ENCODE measurements at places on chromosomes 13 and 19.

DNA sequence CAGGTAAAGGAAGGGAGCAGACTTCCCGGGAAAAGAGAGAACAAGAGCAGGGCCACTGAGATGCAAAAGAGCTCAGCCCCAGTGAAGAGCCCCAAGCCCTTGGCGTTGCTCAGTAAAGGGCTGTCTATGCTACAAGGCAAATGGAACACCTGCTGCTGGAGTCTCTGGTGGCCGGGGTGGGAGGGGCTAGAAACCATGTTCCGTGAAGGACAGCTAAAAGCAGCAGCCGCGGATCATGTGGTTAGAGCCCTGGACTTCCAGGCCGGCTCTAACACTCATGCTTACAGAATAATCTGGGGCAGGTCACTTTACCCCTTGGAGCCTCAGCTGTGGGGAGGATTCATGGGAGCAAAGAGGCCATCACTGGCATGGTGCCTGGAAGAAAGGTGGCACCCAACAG is 17.8 kb downstream of the POU2F2 start:
- DNase-seq: no peak

DNA sequence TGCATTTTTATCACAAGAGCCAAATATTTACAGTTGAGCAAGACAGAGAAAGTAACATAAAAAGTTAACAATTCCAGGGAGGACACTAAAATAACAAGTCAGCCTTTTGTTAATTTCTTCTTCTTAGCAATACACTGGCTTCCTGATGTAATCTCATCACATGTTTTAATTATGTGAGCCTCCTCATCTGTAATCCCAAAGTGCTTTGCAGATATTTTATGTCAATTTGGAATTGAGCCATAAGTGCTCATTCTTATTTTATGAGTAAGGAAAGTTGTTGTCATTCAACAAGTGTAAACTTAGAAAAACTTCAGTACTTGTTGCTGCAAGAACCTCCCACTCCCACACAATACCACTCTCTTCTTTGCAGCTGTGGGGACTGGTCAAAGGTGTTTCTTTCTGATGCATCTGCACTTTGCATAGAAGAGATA is 223.6 kb downstream of the GPC6 start:
- no peak for DNase-seq

GRCh38 chr13:112892426-112893206 is 76.4 kb upstream of the MCF2L start:
- no peak for DNase-seq

- DNase-seq: no peak
Observed at GRCh38 chr13:113657851-113658741, at the start of gene ATP4B. Gene ATP4B, minus strand, starts transcription at chr13:113658198. Its CDS starts 54 bp downstream, at chr13:113658144.

DNA sequence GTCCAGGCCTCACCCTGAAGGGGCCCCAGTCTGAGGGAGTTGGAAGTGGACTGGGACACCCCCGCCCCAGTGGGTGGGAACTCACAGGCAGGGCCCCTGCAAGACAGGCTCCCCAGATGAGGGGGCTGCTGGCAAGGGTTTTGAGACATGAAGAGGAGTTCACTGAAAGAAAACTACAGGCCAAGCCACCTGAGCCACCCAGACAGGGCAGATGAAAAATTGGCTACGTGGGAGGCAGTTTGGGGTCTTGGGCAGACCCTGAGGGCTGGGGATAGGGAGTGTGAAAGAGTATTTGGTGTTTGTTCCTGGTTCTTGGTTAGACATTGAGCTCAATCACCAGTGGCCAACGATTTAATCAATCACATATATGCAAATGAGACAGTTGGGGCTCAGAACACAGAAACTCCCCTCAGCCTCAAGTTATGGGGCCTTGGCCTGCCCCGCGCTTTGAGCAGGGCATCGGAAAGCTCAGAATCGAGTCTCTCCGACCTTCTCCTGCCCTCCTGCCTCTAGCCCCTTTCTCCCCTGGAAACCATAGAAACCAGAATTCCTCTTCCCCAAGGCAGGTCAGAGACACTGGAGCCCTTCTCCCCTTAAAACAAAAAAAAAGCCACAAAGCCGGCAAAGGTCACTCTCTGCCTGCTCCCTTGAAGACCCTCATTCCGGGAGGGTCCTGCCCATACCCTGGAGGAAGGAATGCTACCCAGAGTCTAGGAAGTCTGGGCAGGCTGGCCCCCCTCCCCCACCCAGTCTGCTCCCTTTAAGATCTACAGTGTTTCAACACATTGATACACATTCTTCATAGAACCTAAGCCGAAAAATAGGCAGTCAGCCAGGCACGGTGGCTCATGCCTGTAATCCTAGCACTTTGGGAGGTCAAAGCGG is 1.3 kb upstream of the ISYNA1 start:
- peak; percentile 15 for DNase-seq

DNA sequence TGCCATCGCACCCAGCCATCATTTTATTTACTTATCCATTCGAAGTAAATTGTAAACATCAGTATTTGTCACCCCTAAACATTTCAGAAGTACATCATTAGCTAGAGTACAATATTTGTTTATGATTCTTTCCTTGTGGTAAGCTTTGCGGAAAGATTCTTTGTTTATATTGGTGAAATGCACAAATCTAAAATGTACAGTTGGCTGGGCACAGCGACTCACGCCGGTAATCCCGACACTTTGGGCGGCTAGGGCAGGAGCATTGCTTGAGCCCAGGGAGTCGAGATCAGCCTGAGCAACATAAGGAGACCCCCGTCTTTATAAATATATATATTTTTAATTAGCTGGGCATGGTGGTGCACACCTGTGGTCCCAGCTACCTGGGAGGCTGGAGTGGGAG is 10.1 kb downstream of the LGALS7B start:
- DNase-seq: no peak

- DNase-seq: no peak
Observed at GRCh38 chr19:29479941-29480340, 45.9 kb upstream of the VSTM2B start.

DNA sequence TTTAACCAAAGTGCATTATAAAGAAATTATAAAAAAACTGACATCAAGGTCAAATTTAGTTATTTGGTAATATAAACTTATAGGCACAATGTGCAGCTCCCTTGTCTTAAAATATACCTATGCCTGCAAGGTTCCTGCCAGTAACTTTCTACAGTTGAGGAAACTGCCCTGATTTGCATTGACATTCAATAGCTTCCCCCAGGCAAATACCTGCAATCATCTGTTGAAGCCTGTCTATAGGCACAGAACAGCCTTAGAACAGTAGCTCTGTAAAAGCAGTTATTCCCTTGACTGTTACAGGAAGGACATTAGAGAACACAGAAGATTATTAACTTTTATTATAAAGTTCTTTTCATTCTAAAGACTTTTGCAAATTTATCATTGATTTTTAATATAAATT is 1239.5 kb downstream of the PCDH9 start:
- DNase-seq: no peak

DNA sequence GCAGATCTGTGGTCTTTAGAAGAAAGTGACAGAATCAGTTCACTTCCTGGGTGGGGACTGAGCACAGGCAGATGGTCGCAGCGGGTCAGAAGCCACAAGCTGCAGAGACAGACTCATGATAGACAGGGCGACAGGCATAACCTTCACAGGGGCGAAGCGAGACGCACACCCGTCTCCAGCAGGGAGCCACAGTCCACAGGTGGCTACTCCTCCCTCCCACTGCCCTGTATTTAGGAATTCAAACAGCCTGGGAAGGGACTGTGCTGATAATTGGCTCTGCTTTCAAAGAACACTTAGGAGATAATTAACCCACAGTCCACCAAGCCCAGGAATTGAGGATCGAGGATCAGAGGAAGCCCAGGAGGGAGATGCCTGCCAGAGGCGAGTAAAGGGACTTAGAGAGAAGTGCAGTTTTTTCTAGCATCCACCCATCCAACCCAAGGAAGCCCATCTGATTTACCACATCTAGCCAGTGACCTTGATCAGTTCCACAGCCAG is 23.2 kb downstream of the RFX2 start:
- DNase-seq: peak; percentile 11

- DNase-seq: peak; percentile 99
Observed at GRCh38 chr13:33285420-33286124, at the start of gene STARD13. Gene STARD13, minus strand, starts transcription at chr13:33285755. Its CDS starts 117 bp downstream, at chr13:33285638.

DNA sequence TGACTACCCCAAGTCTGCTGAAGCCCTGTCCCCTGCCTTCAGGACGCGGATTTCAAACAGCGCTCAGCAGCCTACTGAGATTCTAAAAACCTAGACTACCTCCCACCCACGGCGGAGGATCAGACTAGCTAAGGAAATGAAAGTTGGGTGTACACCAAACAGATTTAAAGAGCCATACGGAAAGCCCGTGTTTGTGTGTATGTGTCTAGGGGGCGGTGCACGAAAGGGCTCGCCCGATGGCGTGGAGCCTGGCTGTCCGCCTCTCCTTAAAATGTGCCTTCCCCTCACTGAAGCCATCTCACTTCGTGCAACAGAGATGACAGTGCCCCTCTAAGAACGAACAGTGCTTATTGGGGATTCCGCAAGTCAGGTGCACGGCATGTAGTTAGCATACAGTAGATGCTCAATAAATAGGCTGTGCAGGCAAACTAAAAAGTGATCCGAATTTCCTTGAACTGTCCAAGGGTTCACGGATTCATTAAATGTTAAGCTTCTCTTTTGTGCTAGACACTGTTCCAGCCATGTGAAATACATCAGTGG is 639 bp downstream of the LENG1 start:
- DNase-seq: peak; percentile 33

DNA sequence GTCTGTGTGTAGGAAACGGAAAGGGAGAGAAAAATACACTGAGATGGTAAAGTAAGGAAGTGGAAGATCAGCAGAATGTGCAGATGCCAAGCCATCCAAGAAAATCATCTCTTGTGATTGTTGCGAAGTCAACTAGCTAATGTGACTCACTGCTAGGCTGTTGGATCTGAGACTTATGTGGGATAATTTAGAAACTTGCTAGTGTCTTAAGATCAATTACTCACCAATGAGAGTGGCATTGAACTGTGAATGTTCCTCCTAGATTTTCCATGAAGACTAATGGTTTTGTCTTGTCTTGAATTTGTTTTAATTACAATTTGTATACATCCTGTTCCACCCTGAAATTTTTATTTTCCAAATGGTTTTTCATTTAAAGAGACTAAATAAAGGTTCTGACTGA is 771.6 kb downstream of the EFNB2 start:
- DNase-seq: no peak

- DNase-seq: no peak
Observed at GRCh38 chr13:87356314-87356713, 314.9 kb upstream of the SLITRK5 start.

DNA sequence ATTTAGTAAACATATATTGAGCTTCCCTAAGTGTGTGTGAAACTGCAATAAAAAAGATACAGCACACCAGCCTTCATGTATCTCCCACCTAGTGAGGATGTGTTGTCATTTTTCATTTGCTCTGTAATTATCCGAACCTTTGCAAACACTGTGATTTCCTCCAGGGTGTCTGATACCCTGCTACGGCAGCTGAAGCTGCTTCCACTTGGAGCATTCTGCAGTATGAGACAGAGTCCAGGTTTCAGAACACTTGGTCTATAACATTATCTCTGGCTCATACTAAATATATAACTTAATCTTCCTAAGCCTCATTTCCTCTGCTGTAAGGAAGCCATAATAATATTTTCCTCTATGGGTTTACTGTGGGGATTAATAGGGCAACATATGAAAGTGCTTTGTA is 1338.1 kb upstream of the SLC10A2 start:
- no peak for DNase-seq

Data from trophoblast cell (in vitro differentiated cells and primary cell).